ENCODE measurements at places on chromosomes 12 and 14. TPM values are rescaled to one million over a fixed set of nuclear protein-coding genes. Genes with fewer than 3 reads are reported as not detected.
A peak's percentile ranks its signal among the peaks of the same experiment; 100 is the strongest.

GRCh38 chr12:79897617-79898016 lies 37.3 kb downstream of the PPP1R12A start:
- peaks cover 13% of the 10 kb centered on the region for H3K36me3 ChIP-seq
- no peak overlapping the region for H3K4me3 ChIP-seq
- H3K27me3 ChIP-seq, result no peaks in the 10 kb centered on the region
- H3K27ac ChIP-seq, result no peak overlapping the region
- H3K4me1 ChIP-seq, result no peaks in the 10 kb centered on the region

CLECL1 gene
- total RNA-seq, result not detected

DNA sequence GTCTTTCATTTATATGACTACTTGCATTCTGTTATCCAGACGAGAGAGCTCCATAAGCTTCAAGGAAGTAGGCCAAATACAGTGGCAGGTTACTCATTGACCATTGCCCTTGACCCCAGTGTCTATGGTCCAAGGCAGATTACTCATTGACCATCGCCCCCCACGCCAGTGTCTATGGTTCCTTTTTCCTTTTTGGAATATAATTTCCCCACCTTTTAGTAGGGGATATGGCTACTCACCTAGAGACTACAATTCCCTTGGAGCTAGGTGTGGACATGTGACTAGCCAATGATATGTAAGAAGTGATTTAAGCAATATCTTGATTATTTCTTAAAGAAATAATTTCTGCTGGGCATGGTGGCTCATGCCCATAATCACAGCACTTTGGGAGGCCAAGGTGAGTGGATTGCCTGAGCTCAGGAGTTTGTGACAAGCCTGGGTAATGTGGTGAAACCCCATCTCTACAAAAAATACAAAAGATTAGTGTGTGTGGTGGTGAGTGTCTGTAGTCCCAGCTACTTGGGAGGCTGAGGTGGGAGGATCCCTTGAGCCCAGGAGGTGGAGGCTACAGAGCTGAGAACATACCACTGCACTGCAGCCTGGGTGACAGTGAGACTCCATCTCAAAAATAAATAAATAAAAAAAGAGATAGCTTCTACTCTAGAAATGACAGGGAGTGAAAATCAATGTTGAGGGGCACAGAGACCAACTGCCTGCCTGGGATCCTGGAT lies 32.6 kb downstream of the SIX4 start:
- H3K4me3 ChIP-seq, result no peak overlapping the region
- no peak for DNase-seq
- H3K27ac ChIP-seq, result no peak overlapping the region

HVCN1 gene
- 8.8 TPM for total RNA-seq

- no peak overlapping the region for H3K27ac ChIP-seq
- H3K4me3 ChIP-seq, result peak overlapping the region; percentile 98
- H3K27me3 ChIP-seq, result no peaks in the 10 kb centered on the region
- H3K4me1 ChIP-seq, result no peaks in the 10 kb centered on the region
Measured at GRCh38 chr14:73851000-73851399, 631 bp upstream of the PTGR2 start.

CLEC7A gene
- total RNA-seq, result not detected

BEGAIN gene
- 0.59 TPM for total RNA-seq

DNA sequence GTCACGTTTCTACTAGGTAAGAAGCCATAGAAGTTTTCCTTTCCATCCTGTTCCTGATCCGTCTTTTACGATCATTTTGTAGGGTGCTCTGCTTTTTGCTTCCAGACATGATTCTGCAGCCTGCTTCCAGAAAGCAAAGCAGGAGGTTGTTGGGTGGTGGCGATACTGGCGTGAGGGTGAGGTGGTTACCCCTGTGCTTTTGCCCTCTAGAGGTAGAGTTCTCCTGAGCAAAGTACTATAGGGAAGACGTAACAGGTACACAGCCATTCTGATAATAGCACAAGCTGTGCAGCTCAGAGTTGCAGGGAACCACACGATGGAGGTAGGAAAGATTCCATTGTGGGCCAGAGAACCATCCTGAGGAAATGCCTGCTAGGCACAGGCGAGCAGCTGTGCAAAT lies 186.0 kb downstream of the PAH start:
- no peaks in the 10 kb centered on the region for H3K27me3 ChIP-seq
- H3K36me3 ChIP-seq, result no peaks in the 10 kb centered on the region
- no peaks in the 10 kb centered on the region for H3K4me1 ChIP-seq
- DNase-seq, result peak; percentile 51
- no peak overlapping the region for H3K4me3 ChIP-seq

DNA sequence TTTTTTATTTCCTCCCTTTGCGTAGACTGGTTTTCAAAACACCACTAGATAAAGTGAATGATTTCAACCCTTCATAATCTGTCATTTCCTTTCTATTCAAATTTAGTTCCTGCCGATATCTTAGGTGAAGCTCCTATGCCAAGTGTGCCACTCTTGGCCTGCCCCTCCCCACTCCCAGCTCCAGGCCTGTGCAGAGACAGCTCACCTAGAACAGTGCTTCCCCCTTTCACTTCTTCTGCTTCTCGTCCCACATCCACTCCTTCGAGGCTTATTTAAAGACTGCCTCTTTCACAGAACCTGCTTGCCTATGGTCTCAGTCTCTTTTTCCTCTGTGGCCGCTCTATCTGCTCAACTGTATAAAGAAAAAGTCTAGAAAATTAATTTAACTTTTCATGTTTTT lies 473.8 kb downstream of the RAD51B start:
- DNase-seq, result no peak
- H3K27ac ChIP-seq, result no peak overlapping the region
- no peaks in the 10 kb centered on the region for H3K36me3 ChIP-seq
- peaks cover 25% of the 10 kb centered on the region for H3K4me1 ChIP-seq

SOAT2 gene
- total RNA-seq, result 0.71 TPM

DNA sequence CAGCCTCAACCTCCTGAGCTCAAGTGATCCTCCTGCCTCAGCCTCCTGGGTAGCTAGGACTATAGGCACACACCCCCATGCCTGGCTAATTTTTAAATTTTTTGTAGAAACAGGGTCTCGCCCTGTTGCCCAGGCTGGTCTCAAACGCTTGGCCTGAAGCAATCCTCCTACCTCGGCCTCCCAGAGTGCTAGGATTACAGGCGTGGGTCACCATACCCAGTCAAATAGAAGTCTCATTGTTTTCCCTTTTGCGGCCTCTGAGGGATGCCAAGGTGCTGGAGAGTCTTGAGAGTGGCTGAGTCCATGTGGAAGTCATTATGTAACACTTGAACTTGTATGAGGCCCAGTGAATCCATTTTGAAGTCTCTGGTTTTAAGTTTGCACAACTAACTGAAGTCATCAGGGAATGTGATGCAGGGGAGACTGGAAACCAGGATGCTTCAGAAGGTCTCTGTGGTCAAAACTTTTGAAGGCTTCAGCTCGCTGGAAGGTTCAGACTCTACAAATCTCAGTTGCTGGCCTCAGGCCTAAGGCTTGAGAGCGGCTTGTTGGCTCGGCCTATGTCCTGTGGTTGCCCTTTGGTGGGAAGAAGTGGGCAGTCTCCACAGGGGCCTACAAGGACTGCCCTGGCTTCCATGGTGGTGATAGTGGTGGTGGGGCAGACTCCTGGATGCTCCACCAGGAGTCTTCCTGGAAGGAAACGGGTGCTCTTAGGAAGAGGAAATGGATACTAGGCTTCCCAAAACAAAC lies 29.2 kb downstream of the GALNT16 start:
- no peak overlapping the region for H3K4me3 ChIP-seq
- peak; percentile 17 for DNase-seq
- no peaks in the 10 kb centered on the region for H3K27me3 ChIP-seq
- H3K36me3 ChIP-seq, result no peaks in the 10 kb centered on the region
- H3K4me1 ChIP-seq, result no peaks in the 10 kb centered on the region

KRT73 gene
- not detected for total RNA-seq

GRCh38 chr14:24959791-24960331 lies 90.1 kb downstream of the STXBP6 start:
- no peaks in the 10 kb centered on the region for H3K4me1 ChIP-seq
- no peak overlapping the region for H3K27ac ChIP-seq
- H3K4me3 ChIP-seq, result no peak overlapping the region
- no peaks in the 10 kb centered on the region for H3K36me3 ChIP-seq
- no peak for DNase-seq
- H3K27me3 ChIP-seq, result no peaks in the 10 kb centered on the region

GALC gene
- 76.0 TPM for total RNA-seq

ASB2 gene
- 0.36 TPM for total RNA-seq

GRCh38 chr12:53299101-53299453 lies 418 bp upstream of the MYG1 start:
- peak overlapping the region; percentile 87 for H3K4me3 ChIP-seq
- DNase-seq, result no peak
- H3K36me3 ChIP-seq, result peaks cover 42% of the 10 kb centered on the region
- peak overlapping the region; percentile 61 for H3K27ac ChIP-seq

KRT75 gene
- total RNA-seq, result not detected

DNA sequence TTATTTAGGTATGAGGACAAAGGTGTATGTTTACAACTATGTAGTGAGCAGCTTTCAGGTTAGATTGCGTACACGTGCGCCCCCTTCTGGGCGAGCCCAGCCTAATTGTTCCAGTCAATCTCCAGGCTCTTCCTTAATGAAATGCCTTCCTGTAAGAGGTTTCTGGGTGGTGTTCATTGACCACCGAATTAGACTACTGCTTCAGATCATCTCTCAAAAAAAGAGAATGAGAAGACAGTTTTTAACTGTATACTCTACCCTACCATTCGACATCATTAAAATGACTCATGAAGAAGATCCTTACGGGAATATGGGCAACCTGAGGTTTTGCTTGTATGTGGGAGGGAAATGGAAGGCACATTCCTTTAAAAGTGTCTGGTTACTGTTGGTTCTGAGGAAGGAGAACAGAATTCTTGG lies 2.1 kb downstream of the LUM start:
- no peak overlapping the region for H3K27ac ChIP-seq
- no peaks in the 10 kb centered on the region for H3K36me3 ChIP-seq
- H3K4me3 ChIP-seq, result no peak overlapping the region
- H3K4me1 ChIP-seq, result peaks cover 7% of the 10 kb centered on the region
- H3K27me3 ChIP-seq, result no peaks in the 10 kb centered on the region

DEPDC4 gene
- total RNA-seq, result 4.1 TPM

Data from endodermal cell (in vitro differentiated cells).